ENCODE measurements at places on chromosomes 1 and 21.

DNA sequence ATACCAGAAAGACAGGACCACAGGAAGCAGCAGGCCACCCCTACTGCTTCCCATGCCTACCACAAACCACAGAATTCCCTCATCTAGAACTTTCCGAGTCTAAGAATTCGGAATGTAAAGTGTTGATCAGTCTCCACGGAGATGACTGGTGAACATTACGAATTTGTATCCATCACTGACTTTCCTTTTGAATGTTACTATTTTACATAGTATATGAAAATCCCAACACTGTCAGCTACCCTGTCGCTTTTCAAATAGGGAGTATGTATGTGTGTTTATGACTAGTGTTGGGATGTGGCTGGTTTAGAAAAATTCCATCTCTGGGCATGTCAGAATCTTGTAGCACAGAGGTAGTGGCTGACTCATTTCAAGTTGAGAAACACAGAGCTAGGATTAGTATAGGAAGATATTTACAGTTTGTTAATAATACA lies 118.2 kb downstream of the COQ8A start:
- no peak for DNase-seq

GRCh38 chr1:160733898-160734297 lies 5.1 kb upstream of the SLAMF7 start:
- DNase-seq: no peak

DNA sequence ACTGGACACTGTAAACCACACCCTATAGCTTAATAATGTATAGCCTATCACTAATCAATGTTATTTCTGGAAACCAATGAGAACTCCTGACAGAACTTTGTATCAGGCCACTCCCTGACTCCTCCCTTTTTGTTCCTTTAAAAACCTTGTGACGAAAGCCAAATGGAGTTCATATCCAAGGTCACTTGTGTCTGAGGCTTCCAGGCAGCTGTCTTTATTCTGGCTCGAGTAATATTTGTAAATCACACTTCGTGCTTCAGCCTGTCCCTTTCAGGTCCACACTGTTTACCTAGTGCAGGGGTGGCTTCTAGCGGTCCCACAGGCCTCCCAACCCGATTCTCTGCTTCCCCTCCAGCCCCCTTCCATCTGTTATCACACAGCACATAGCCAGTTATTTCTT lies 16.2 kb upstream of the CAPN9 start:
- DNase-seq: no peak

DNA sequence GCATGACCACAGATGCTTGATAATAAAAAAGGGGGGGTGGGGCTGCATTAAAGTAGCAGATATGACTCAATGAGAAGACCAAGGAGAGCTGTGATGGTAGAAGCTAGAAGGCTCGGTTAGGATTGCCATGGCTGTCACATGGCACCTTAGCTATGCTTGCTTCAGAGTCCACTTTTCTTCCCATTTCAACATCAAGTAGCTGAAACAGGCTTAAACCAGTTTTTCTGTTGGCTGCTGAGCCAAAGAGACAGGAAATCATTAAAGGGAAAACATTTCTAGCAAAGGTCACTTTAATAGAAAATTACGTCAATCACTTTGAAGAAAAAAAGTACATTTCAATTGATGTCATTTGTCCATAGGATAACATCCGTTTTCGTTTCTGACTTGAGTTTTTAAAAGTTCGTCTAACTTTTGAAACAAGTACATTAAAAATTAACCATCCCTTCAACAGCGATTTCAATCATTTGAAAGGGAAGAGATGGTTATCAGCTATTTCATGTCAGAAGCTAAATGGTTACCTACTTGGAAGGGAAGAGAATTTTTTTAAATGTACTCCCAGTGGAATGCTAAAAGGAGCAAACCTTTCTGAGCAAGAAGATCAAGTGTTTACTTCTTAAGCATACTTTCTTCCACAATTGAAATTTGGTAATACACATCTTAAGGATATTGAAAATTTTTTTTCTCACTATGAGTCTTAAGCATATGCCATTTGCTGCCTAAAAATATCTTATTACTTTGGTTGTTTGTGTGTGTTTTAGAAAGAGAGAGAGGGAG lies 488.1 kb upstream of the PRMT6 start:
- DNase-seq: no peak

DNA sequence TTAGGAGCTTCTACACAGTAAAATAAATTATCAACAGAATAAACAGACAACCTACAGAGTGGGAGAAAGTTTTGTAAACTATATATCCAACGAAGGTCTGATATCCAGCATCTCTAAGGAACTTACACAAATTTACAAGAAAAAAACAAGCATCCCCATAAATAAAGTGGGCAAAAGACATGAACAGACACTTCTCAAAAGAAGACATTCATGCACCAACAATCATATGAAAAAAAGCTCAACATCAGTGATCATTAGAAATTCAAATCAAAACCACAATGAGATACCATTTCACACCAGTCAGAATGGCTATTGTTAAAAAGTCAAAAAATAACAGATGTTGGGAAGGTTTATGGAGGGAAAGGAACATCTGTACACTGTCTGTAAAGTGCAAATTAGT lies 526.4 kb upstream of the CAMK1G start:
- no peak for DNase-seq

GRCh38 chr1:243559575-243560162 lies 290.4 kb downstream of the AKT3 start:
- no peak for DNase-seq

GRCh38 chr21:36790616-36791015 lies 91.7 kb downstream of the SIM2 start:
- DNase-seq: no peak

- peak; percentile 76 for DNase-seq
These were observed 20.8 kb downstream of the KCNJ15 start for GRCh38 chr21:38277501-38278131.

DNA sequence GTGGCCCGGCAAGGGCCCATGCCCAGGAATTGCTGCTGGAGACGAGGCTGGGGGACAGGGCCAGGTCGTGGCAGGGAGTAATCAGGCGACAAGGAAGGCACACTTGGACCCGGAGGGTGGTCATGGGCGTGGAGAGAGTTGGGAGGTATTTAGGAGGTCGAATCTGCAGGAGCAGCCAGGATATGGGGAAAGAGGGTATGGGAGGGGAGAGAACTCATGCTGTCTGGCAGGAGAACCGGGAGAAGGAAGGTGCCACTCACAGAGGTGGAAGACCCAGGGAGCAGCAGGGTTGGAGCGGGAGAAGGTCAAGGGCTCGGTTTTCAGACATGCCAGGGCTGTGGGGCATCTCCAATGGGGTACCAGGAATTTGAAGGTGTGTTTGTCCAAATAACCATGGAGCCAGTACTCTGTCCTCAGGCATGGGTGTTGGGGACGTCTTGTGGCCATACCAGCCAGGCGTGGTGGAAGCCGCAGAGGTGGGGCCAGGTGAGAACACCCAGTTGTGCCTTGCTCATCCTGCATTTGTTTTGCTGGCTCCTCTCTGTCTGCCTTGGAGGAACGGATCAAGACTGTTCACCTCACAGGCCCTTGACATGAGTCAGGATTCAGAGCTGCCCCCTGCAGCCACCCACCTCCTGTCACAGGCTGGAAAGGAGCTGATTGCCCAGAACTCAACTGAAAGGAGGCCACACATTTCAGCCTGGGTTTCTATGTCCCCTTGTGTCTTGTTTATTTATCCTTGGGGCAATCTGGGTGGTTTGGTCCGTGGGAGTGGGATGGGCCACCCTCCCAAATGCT lies 111.6 kb downstream of the SPSB1 start:
- DNase-seq: no peak

DNA sequence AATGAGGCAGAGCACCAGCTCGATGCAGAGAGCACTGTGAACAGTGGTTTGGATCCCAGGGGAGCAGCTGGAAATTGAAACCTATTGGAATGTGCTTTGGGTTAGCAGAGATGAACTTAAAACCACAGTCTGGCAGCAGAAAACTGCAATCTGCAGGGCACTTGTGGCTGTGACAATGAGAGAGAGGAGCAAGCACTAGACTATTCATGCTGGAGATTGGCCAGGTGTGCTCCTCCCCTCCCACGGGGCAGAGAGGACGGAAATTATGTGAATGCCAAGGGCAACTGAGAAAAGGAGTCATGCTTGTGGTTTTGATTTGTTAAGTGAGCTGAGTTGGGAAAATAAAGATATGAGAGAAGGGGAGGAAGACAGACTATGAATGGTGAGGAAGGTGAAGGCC lies 38.1 kb downstream of the HSD3B2 start:
- DNase-seq: no peak

GRCh38 chr1:54653036-54653435 lies 11.4 kb downstream of the MROH7 start:
- no peak for DNase-seq

DNA sequence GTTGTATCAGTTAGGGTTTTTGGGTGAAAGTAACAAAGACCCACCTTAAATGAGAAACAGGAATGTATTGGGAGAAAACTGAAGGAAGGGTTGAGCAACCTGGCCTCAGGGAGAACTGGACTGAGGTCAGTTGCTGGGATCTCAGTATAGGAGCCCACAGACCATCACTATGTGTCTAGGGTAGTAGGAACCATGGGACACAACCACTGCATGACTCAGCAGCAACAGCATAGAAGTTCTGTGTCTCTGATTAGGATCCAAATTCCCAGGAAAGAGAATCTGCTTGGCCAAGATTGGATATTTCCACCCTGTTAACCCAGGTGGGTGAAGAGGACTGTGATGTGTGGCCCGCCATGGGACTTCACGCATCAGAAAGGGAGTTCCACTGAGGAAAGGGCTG lies 102.2 kb upstream of the RAB3GAP2 start:
- no peak for DNase-seq

DNA sequence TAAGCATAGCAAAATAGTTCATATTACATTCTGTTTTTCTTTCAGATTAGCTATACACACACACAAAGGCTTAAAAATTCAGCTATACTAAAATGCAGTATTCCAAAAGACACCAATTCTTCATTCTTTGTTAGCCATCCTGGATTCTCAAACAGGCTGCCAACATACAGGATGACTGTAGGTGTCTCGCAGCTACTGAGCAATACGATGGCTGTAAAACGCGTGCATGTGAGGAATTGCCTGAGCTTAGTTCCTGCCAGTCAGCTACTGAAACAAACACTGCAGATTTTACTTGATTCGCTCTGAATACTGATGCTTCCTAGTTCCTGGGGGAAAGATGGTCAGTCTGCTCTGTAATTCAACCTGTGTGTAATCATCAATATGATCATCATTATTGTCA lies 24.7 kb upstream of the HMGN1 start:
- no peak for DNase-seq

- DNase-seq: peak; percentile 78
These were observed 82.0 kb downstream of the TGFBR3 start for GRCh38 chr1:91803847-91804545.

GRCh38 chr1:63663301-63663700 lies 70.1 kb downstream of the PGM1 start:
- no peak for DNase-seq

GRCh38 chr1:154478639-154479038 lies 23.4 kb upstream of the TDRD10 start:
- DNase-seq: no peak

DNA sequence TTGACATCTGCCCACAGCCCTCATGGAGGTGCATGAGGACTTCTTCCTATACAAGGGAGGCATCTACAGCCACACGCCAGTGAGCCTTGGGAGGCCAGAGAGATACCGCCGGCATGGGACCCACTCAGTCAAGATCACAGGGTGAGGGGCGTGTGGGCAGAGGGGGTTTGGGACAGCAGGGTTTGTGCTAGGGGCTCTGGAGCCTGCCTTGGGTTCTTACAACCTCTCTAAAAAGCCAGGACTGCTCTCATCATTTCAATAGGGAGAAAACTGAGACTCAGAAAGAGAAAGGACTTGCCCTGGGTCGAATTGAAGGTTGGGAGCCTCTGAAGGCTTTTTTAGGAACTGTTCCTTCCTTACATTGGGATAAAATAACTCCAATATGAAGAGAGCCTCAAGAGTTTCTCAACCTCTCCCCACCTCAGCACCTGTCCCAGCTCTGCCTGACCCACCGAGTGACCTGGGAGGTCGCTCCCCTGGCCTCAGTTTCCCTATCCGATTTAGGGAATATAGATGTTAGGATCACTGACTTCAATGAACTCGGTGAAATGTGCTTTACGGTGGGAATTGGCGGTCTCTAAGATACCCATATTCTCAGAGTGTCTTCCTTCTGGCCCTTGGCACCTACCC lies 9.5 kb downstream of the TINAGL1 start:
- DNase-seq: no peak

DNA sequence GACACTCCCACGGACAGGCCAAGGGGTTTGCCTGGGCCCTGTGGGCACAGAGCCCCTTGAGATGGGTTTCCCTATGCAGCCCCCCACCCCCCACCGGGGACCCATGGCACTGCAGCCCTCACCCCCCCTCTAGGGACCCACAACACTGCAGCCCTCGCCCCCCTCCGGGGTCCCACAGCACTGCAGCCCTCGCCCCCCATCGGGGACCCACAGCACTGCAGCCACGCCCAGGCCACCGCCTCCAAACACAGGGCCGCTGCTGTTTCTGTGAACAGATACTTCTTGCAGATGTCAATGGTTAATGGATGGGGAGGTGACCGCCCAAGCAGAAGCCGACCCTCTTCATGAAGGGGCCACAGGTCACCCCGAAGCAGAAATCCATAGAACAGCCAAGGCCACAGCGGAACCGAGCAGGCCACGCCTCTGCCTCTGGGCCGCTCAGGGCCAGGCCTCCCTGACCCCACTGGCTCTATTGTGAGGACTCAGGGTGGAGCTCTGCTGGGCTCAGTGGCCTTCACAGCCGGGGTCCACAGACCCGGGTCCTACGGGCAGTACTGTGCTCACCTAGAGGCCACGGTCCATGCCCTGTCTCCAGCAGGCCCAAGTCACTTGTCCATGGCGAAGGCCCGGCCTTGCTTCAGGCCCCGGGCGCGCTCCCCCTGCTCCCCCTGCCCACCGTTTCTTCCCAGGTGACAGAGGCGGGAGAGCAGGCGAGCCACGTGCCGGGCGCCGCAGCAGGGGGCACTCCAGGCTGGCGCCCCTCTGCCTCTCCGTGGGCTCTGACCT lies 4.1 kb upstream of the POFUT2 start:
- no peak for DNase-seq

GRCh38 chr1:114033216-114033706 lies 54.0 kb downstream of the OLFML3 start:
- DNase-seq: no peak

GRCh38 chr1:220271706-220272046 lies 577 bp downstream of the RAB3GAP2 start:
- DNase-seq: no peak

DNA sequence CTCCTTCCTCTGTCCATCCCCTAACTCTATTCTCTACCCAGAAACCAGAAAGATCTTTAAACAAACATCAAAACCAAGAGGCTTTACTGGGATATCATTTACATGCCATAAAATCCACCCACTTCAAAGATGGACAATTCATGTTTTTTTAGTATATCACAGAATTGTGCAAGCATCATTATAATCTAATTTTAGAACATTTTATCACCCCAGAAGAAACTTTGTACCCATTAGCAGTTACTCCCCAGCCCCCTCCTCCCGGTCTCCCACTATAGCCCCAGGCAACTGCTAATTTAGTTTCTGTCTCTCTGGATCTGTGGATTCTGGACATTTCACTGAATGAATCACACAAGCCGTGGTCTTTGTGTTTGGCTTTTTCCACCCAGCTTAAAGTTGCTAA lies 4.8 kb upstream of the SELENON start:
- no peak for DNase-seq

Measured in CD4-positive, alpha-beta T cell treated with Interleukin-15 for 1 hour (primary cell).